ENCODE measurements at places on chromosomes 16 and 17.

DNA sequence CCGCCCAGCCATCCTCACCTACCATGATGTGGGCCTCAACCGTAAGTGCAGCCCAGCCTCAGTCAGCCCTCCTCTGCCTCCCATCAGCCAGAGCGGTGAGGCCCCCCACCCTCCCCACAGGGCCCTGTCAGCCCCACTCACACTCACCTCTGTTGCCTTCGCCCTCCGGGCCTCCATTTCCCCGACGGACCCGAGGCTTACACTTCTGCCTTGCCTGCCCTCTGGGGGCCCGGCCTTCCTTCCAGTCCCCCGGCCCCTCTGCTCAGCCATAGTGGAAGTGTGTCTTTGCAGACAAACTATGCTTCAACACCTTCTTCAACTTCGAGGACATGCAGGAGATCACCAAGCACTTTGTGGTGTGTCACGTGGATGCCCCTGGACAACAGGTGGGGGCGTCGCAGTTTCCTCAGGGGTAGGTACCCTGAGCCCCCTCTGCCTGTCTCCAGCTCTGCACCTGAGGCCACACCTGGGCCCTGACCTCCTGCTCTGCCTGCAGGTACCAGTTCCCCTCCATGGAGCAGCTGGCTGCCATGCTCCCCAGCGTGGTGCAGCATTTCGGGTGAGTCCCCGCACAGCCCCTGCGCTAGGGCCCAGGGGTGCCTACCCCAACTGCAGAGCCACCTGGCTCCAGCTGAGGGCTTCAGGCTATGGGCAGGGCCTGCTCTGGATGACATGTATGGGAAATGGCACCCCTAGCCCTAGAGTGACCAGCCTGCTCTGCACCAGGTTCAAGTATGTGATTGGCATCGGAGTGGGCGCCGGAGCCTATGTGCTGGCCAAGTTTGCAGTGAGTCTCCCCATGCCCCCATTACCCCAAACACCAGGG lies 4.1 kb downstream of the NDRG4 start:
- DNase-seq = no peak

DNA sequence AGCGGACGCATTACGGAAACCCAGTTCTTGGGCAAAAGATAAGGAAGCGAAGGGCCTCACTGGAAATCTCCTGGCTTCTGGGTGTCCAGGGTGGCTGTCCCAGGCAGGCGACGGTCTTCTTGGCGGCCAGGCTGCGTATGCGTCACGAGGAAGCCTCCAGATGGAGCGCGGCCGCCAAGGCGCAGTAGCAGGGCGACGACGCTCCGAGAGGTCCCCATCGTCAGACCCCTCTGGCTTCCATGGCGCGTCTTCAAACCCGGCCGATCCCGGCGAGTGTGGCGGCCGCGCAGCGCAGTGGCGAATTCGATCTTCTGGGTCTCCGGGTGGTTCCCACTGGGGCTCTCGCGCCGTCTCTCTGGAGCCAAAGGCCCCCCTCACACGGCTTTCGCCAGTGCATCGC lies 13.8 kb upstream of the ANKRD40CL start:
- DNase-seq = no peak

- DNase-seq = no peak
Measured at GRCh38 chr16:49622084-49622390, 233.9 kb downstream of the ZNF423 start.

- no peak for DNase-seq
Measured at GRCh38 chr16:50531359-50531758, 16.8 kb upstream of the NKD1 start.

- DNase-seq = no peak
Measured at GRCh38 chr17:69117855-69118784, 23.6 kb downstream of the ABCA6 start.

All from KG1 (cell line).